Fibroblast of skin of back (primary cell): ENCODE measurements at places on chromosomes 4 and X.

DNA sequence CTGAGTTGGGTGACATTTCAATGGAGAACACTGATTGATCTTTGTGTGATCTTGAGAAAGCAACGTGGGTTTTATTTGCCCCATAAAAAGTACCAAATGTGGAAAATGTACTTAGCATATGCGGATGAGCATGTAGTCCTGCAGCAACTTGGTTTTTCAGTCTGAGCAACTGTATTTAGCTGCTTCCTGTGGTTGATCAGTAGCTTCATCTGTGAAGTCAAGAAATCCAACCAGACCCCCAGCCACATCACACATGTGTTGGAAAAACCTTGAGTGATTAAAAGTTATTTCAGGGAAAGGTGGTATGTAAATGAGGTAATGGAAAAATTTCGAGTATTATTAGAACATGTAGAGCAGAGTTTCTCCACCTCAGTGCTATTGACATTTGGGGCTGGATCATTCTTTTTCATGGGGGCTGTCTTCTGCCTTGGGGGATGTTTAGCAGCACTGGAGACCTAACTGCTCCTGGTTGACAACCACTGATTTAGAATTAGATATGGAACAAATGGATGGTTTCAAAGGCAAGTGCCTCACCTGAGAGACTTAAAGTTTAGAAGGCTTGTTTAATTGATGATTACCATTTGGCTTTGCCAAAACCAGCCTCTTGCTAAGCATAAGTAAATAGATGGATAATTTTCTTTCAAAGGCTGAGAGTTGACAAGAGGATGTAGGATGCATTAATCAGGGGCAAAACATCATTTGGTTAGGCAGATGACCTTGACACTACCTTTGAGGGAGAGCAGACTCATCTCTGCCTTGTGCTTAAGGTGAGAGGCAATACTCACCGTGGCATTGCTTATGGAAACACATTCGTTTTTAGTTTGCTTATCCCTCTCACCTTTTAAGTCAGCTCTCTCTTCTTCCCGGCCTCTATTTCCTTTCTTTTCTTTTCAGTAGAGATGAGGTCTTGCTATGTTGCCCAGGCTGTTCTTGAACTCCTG is 193.0 kb upstream of the RPS6KA3 start:
- DNase-seq: no peak

- no peak for DNase-seq
Measured at GRCh38 chrX:68633981-68634380, 13.5 kb upstream of the STARD8 start.

DNA sequence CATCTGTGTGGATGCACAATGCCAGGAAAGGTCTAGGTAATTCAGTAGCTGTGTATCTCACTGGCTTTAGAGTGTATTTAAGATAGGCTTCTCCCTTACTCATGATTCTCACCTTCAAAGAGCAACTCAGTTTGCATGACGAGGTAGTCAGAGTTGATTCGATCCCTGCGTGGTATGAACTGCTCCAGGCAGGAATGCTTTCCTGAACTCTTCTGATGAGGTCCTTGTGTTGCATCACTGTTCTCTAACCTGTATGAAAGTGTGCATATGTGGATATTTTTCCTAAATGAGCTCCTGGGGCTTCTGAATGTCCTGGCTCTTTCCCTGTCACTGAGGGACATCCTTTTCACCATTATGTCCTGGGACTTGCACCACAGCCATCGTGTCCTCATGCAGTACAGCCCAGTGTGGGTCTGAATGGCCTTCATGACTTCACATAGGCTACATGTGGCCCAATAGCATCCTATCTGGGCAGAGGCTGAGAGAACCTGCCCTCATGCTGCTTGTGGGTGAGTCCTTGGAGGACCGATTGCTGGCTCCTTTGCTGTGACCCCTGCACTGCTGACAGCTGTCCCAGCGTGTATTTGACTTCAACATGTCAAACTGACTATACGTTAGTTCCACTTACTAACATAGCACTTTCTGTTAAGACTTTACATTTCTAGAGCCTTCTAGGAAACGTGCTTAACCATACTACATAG is 65.3 kb upstream of the WDR1 start:
- DNase-seq: no peak

- peak; percentile 53 for DNase-seq
Measured at GRCh38 chr4:85370400-85371032, 104.4 kb upstream of the ARHGAP24 start.

- DNase-seq: no peak
Measured at GRCh38 chr4:175875993-175876771, 64.1 kb upstream of the GPM6A start.

- no peak for DNase-seq
Measured at GRCh38 chr4:11160288-11160687, 268.4 kb downstream of the HS3ST1 start.
